ENCODE measurements at places on chromosomes 12 and 14. TPM values are rescaled to one million over a fixed set of nuclear protein-coding genes. Genes with fewer than 3 reads are reported as not detected.

TIMELESS gene
- total RNA-seq, result 15.7 TPM

- DNase-seq, result no peak
These were observed 111.2 kb downstream of the KIF21A start for GRCh38 chr12:39331539-39332261.

- no peak for DNase-seq
These were observed 15.7 kb downstream of the CREBL2 start for GRCh38 chr12:12627308-12627827.

GRCh38 chr12:55708695-55709233, 1.1 kb upstream of the ITGA7 start:
- no peak for DNase-seq

DNA sequence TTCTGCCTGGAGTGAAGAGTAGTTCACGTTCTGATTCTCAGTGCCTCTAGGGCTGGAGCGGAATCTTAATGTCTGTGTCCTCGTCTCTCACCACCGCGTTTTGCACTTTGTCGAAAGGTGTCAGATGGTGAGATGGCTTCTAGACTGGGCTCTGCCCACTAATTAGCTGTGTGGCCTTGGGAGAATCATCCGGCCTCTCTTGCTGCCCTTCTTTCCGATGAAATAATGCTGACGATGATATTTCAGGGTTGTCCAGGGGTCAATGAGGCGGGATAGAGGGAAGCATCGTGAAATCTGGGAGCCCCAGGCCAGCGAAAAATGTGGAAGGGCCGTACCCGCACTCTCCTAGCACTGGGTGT, 811 bp upstream of the GALNT16 start:
- DNase-seq, result no peak

Data from H7 (cell line).